ENCODE measurements at places on chromosomes 11 and 22.

- DNase-seq = no peak
Measured at GRCh38 chr22:29904020-29904419, 21.0 kb downstream of the MTMR3 start.

DNA sequence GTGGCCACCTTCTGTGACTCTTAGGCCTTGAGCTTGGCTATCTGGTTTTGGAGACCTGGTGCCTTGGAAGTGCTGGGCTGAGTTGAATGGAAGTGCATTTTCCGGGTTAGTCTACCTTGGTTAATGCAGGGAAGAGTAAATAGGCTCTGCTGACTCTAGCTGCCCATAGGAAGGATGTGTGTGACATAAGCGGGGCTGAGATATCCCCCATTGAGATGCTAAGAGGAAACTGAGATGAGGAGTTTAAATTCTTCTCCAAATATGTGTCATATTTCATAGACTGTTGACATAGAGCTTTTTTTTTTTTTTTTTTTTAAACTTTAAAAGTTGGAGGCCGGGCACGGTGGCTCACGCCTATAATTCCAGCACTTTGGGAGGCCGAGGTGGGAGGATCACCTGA lies 30.8 kb downstream of the ZNRF3 start:
- no peak for DNase-seq

GRCh38 chr22:21688706-21689381 lies 23.0 kb downstream of the PPIL2 start:
- no peak for DNase-seq

GRCh38 chr11:92911478-92911877 lies 58.0 kb upstream of the MTNR1B start:
- no peak for DNase-seq

GRCh38 chr11:125401746-125402145 lies 94.3 kb downstream of the FEZ1 start:
- no peak for DNase-seq

GRCh38 chr11:118621071-118621783 lies 13.8 kb downstream of the PHLDB1 start:
- peak; percentile 97 for DNase-seq

GRCh38 chr11:34783816-34784317 lies 132.3 kb downstream of the APIP start:
- no peak for DNase-seq

GRCh38 chr11:67230406-67230805 lies 35.9 kb upstream of the GRK2 start:
- DNase-seq = no peak

GRCh38 chr11:122617926-122618325 lies 37.6 kb upstream of the UBASH3B start:
- no peak for DNase-seq

- DNase-seq = peak; percentile 65
Measured at GRCh38 chr11:95363708-95364107, 132.7 kb upstream of the SESN3 start.

- no peak for DNase-seq
Measured at GRCh38 chr11:35752115-35752514, 89.5 kb downstream of the TRIM44 start.

DNA sequence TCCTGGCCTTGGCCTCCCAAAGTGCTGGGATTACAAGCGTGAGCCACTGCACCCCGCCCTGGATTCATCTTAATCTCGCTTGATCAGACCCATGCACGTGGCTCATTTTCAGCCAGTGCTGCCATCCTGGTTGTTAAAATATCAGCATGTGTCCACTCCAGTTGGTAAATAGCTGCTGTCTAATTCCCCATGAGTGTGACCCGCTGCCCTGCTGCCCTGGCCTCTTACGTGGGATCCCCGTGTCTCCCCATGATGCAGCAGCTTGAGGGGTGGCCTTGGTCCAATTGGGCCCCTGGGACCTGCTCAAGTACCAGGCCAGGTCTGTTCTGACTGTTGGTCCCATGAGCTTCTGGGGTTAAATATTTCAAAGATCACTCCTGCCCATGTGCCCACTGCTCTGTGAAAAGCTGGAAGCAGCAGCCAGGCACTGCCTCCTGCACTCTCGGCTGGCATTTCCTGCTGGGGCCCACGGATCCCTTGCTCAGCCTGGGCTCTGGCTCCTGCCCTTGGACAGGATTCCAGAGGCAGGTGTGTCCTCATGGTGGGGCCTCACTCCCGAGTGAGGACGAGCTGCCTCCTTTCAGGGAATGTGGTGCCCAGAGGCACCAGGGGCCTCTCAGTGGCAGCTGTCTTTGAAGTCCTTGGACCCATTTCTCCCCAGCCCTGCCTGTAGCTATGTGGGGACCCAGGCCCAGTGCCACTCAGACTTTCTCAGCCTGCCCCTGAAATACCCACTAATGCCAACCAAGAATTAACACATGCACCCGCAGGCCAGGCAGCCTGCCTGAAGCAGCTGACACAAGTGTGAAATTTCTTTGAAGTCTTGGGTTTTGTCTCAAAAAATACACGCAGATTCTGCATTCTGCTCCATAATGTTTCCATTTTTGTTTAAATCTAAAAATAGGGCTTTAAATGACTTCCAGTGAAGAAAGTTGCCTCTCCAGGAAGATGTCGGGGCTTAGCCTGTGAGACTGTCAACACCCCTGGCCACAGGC lies 38.1 kb upstream of the PRDM11 start:
- no peak for DNase-seq

DNA sequence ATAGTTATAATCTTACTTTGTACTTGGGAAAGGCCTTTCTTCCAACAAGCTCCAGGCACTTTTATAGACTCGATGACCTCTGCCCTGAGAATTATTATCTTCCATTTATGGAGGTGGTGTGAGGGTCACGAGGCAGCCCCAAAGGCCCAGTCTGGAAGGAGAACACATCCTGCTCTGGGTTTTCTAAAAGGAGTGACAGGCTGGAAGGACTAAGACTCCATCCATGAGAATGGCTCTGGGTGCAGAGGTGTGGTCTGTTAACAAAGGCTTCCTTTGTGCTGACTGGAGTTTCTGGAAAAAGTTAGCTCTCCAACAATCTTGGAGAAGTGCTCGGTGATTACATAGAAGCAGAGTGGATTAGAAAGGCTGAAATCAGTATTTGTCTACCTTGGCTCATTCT lies 74.7 kb upstream of the SESN3 start:
- no peak for DNase-seq
